ENCODE measurements at places on chromosomes 2 and 18.

- DNase-seq = no peak
Observed at GRCh38 chr2:38127277-38127676, 51.3 kb upstream of the CYP1B1 start.

DNA sequence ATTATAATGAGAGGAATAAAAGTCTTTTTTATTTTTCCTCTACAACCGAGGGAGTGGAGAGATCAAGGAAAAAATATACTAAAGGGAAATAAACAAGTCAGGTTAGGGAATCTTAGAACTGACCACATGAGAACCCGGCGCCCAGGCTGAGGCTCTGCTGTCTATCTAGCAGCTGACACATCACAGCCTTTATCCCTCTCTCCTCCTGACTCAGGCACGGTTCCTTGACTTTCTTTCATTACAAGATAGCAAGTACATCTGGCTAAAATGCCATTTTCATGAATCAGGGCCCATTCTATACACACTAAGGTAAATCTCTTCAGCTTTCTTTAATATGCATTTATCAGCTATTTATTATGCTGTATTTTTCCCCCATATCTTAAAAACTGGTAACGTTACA, 296.0 kb downstream of the TMX3 start:
- no peak for DNase-seq

- DNase-seq = no peak
Observed at GRCh38 chr2:176412136-176412535, 142.9 kb downstream of the MTX2 start.

DNA sequence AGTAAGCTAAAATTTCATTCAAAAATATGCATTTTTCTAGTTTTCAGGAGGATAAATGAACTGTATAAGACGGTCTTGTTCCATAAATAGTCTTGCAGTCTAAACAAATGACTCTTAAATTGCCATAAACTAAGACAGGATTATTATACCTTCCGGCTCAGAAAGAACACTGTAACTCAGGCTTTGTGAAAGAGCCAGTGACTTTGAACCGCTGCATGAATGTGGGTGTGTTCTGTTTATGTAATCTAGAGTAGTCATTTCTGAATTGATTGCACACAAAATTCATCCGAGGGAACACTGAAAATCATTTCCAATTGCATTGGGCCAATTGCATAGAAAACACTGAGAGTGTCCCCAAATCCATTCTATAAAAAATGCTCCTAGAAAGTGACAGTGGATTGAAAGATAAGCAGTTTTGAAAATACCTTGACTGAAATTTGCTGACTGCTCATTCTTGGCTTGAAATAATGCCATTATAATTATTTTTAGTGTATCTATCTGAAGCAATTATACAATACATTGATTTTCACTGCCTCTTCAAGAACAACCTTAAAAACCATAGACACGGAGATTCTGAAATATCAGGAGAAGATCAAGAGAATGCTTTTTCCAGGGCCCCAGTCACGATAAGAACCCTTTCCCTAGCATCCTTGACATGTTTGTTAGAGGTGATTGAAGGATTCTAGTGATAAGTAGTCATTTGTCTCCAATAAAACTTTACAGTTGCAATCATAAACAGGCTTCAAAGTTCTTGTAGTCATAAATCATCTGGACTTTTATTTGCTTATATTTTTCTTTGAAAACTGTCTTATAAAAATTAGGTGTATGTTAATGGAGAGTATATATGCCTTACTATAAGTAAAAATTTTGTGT, 55.4 kb downstream of the CNTNAP5 start:
- no peak for DNase-seq

DNA sequence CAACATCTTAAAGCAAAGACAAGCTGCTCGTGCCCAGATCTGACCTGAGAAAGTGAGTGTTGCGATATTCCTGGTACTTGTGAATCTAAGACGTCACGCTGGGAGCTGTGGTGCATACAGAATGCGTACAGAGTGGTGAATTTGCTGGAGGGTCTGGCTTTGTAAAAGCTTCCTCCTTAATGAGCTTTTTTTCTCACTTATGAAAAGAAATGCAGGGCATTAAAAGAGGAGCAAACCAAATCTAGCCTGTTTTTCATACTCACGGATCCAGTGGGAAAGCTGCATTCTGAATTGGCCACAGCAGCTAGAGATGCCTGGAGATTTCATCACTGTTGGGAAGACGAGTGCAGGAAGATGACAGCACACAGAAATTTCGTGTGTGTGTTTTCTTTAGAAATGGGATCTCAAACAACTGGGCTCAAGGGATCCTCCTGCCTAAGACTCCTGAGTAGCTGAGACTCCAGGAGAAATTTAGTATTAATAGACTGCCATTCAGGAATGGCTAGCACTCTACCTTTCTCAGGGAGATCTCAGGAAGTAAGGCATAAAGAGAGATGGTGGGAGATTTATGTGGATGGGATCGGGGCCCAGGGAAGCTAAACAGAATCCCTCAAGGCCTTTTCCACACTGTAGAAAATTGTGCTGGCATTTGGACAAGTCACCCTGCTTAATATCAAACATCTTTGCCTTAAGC, 181.3 kb downstream of the ALPK2 start:
- no peak for DNase-seq

- no peak for DNase-seq
Observed at GRCh38 chr18:25038261-25038660, 313.7 kb downstream of the ZNF521 start.

GRCh38 chr18:354003-354402, 86.2 kb upstream of the THOC1 start:
- no peak for DNase-seq

- no peak for DNase-seq
Observed at GRCh38 chr18:228586-228985, 39.3 kb downstream of the THOC1 start.

GRCh38 chr18:48942554-48943261, 8.1 kb downstream of the SMAD7 start:
- no peak for DNase-seq

DNA sequence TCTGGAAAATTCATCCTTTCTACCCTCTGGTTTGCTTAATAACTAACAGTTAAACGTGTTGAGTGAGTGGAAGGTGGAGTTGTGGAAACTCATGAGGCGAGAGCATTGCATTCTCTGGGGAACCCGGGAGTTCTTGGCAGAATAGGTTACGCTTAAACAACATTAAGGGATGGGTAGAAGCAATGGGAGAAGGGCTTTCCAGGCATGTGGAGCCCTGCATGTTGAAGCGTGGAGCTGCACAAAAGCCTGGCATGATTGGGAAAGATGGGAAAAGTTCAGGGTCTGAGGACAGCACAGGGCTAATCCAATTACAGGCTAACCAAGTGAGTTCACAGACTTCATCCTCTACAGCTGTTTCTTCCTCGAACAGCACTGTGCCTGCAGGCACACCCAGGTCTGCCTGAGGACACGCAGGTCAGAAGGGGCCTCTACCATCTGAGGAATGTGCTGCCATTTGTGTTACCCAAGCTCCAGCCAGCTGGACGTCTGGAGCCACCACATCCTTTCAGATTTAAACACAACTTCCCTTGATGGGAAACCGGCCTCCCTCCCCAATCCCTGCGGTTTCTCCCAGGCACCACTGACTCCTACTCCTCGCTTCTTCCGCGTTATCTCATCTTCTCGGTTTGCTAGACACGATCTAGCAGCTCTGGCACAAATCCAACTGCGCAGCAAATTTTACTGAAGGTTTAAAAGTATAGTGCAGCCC, 164.2 kb downstream of the ANTXR1 start:
- no peak for DNase-seq

DNA sequence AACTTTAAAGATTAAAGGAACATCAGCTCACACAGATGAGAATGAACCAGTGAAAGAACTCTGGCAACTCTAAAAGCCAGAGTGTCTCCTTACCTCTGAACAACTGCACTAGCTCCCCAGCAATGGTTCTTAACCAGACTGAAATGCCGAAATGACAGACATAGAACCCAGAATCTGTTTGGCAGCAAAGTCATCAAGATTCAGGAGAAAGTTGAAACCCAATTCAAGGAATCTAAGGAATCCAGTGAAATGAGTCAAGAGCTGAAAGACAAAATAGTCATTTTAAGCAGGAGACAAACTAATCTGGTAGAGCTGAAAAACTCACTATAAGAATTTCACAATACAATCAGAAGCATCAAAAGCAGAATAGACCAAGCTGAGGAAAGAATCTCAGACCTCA, 72.0 kb downstream of the STRADB start:
- DNase-seq = no peak

- no peak for DNase-seq
Observed at GRCh38 chr2:3283206-3283605, 94.4 kb downstream of the EIPR1 start.

GRCh38 chr2:28300485-28301341, 91.9 kb upstream of the FOSL2 start:
- no peak for DNase-seq

- DNase-seq = no peak
Observed at GRCh38 chr2:236343400-236344161, 79.4 kb upstream of the ASB18 start.

DNA sequence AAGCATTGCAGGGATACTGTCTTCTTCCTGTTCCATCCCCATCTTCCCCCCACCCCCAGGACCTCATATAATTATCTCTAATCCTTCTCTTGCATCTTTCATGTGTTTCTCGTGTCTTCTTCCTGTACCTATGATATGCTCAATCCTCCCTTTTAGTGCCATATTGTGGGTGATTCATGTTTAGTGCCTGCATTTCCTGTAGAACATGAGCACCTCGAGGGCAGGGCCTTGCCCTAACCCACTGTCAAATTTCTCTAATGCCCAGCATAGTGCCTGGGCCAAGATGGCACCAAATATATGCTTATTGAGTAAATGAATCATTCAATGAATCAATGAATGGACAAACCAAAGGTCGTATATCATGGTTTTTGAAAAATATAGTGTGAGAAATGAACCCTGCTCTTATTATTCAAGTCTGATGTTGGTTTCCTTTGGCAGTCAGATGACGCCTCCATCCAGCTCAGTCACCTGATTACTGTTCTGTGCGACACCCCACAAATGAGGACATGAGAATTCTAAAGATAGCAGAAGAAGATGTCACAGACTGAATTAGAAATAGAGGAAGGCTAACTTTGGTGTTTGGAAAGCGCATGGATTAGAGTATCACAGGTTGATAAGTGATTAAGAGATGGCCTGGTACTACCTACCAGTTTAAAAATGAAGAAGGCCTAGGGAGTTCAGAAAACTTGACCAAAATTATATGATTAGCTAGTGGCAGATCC, 278.4 kb downstream of the PRKCE start:
- DNase-seq = no peak

DNA sequence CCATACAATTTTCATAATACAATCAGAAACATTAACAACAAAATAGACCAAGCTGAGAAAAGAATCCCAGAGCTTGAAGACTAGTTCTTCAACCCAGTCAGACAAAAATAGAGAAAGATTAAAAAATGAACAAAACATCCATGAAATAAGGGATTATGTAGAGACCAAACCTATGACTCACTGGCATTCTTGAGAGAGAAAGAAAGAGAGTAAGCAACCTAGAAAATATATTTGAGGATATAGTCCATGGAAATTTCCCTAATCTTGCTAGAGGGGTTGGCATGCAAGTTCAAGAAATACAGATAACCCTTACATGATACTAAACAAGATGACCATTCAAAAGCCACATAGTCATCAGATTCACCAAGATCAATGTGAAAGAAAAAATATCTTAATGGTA, 281.7 kb downstream of the CCDC85A start:
- DNase-seq = no peak

DNA sequence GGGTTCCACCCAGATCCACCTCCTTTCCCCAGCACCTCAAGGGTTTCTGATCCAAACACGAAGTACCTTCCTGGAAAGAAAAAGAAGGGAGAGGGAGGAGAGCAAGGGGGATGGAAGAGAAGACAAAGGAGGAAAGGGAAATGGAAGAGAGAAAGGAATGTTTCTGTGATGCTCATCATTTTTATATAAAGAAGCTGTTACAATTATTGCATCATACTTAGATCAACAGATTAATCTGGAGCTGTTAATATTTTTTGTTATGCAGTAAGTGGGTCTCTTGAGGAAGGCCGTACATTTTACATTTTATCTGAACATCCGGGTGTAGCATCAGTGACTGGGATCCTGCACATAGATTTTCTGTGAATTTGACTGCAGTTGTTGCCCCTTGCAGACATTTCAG, 60.6 kb upstream of the NEDD4L start:
- no peak for DNase-seq

GRCh38 chr2:61275575-61276184, 113.7 kb downstream of the C2orf74 start:
- DNase-seq = no peak

GRCh38 chr2:24438106-24438505, 52.9 kb upstream of the NCOA1 start:
- DNase-seq = no peak

GRCh38 chr2:181891966-181892798, 652 bp downstream of the ITPRID2 start:
- DNase-seq = peak; percentile 30

- no peak for DNase-seq
Observed at GRCh38 chr2:172361360-172361759, 66.0 kb upstream of the ITGA6 start.

DNA sequence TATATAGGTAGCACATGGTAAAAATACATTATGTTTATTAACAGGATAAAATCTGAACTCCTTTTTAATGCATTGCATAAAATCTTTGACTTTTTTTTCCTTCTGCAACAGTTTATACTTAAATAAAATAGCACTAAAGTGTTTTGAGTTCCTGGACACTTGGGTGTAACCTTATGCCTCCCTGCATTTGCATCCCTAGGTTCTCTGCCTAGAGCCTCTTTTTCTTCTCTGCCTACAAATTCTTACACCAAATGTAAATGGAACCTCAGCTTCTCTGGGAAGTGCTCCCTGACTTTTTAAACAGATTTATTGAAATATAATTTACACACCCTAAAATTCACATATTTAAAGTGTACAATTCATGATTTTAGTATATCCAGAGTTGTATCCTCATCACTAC, 1017.6 kb downstream of the CNTNAP5 start:
- no peak for DNase-seq

DNA sequence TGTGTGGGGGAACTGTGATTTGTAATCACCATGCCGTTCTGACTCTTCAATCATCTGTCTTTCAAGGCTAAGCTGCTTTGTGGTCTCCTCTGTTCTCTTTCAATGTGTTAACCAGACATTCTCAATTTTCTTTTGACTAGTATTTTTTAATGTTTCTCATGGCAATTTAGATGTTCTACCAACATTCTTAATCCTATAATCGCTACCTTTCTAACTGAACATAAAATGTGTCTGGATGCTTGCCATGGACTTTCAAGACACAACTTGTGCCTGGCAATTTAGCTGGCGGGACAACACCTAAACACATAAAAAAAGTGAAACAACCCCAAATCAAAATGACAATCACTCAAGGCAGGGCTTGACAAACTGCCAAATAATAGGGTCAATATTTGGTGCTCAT, 135.0 kb upstream of the ACKR3 start:
- DNase-seq = no peak

GRCh38 chr2:238459081-238459629, 32.4 kb downstream of the ASB1 start:
- no peak for DNase-seq

All from activated CD8-positive, alpha-beta memory T cell treated with anti-CD3 and anti-CD28 coated beads for 48 hours (primary cell).